ENCODE measurements at places on chromosomes 4 and X.

- no peak for DNase-seq
Measured at GRCh38 chr4:165343353-165344191, 16.1 kb downstream of the MSMO1 start.

GRCh38 chrX:129632443-129632842 is 22.3 kb downstream of the APLN start:
- DNase-seq, result no peak

GRCh38 chrX:110346681-110347080 is 12.0 kb upstream of the RTL9 start:
- peak; percentile 27 for DNase-seq

DNA sequence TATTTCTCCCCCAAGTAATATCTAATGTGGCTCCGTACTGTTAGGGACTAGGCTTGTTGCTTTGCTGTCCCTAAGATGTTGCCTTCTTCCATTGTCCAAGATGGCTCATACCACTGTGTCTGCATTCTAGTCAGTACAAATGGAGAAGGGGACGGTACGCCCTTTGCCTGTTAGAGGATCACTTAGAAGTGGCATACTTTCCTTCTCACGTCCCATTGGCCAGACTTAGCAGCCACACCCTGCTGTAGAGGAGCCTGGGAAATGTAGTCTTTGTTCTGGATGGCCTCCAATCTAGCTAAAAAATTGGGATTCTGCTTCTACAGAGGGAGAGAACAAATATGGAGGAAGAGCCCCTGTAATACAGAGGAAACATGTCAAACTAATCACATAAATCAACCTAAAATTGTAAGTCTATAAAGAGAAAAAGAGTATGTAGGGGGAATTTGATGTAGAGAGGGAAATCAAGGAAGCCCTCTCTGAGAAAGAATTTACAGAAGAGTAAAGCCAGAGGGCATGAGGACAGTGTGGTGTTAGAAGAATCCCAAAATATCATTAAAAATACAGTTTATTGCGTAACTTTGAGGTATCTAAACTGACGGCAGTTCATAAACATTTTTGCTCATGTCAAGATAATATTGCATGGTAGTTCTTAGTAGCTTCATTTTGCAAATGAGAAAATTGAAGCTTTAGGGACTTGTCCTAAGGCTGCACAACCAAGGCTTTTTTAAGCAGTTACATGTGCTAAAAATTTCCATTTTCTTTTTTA is 15.1 kb downstream of the PRIMPOL start:
- DNase-seq, result peak; percentile 26

GRCh38 chrX:11143931-11144678 is 33.0 kb downstream of the HCCS start:
- DNase-seq, result peak; percentile 92

GRCh38 chr4:40046311-40046980 is 10.2 kb upstream of the N4BP2 start:
- peak; percentile 84 for DNase-seq

DNA sequence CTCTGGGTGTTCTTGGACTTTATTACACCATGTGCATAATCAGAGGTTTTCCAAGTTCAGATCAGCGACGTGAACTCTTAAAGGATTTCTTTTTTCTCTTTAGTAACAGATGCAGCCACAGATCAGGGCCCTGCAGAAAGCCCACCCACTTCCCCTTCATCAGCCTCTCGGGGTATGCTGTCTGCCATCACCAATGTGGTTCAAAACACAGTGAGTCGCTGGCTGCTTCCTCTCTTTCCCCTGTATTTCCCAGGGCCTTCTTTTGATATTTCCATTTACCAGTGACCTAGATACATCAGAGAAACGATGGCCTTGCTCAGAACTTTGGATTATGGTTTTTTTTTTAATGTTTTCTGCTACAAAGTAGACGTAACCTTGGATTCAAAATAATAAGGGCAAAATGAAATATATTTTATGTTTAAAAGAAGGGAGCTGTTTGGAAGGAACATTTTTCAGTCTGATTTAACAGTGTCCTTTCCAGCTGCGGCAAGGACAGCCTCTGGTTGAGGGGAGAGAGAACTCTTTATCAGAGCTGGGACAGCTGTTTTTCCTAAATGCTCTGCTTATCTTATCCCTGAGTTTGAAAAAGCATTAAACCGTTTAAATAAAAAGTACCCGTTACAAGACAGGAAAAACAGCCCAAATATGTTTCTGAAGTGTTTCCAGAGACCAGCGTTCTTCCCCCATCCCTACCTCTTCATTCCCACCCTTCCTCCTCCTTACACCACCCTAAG is 38.2 kb downstream of the FAM114A1 start:
- no peak for DNase-seq

DNA sequence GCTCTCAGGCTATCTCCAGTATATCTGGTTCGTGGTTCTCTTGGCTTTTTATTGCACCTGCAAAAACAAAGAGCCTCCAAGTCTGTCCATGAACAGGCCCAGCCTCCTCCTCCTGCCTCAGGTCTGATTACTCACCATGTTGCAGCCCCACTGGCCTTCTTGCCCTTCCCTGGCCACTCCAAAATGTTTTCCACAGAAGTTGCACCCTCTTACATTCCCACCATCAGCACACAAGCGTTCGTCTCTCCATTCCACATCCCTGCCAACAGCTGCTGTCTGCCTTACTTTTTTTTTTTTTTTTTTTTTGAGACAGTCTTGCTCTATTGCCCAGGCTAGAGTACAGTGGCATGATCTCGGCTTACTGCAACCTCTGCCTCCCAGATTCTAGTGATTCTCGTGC is 86.7 kb downstream of the RFC1 start:
- DNase-seq, result no peak

DNA sequence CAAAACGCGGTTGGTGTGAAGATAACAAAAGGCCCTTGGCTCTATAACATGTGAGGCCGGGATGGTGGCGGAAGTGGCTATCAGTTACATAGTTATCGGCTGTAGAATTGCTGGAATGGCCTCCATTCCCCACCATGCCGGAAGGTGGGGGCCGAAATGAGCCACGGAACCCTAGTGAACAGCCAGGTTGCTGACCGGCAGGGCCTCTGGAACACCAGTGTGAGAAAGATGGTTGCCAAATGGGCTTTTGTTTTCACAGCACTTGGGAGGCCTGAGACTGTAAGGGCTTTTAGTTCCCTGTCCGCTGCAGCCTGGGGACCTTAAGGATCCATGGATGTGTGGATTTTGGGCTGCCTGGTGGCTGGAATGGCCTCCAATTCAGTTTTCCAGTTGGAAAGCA is 23.3 kb upstream of the ARX start:
- no peak for DNase-seq

- no peak for DNase-seq
Measured at GRCh38 chr4:61335241-61335763, 135.2 kb downstream of the ADGRL3 start.

- DNase-seq, result no peak
Measured at GRCh38 chr4:40227284-40227683, 30.5 kb downstream of the RHOH start.

DNA sequence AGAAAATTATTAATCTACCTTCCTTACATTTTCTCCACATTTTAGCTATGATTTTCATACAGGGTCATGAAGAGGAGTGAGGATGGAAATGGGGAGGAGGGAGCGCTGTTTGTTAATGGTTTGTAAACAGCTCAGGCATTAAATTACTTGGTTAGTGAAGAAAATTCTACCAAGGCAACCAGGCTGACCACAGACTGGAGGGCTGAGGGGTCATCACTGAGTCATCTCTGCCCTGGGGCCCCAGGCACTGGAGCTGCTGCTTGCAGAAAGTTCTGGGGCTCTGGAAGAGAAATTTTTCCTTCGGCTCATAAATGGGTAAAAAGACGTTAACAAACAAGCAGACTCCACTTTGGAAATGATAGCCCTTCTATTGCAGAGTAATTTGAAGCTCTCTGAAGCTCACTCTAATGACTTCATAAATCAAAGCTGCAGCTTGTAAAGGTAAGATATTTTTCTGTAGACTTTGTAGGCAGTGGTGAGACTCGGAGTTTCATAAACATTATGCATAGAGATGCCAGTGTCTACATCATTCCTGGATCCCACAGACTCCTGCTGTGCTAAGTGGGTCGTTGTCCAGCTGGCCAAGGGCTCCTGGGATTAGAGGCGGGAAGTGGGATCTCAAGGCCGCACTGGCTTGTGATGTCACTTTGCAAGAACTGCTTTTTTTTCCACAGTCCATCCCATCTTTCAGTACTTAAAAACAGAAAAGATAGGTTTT is 159.6 kb downstream of the PTTG2 start:
- peak; percentile 69 for DNase-seq

GRCh38 chr4:134201216-134202161 is at the start of gene PABPC4L:
Gene PABPC4L (minus strand): TSS chr4:134201789. CDS start chr4:134201019, 770 bp downstream.
- no peak for DNase-seq

DNA sequence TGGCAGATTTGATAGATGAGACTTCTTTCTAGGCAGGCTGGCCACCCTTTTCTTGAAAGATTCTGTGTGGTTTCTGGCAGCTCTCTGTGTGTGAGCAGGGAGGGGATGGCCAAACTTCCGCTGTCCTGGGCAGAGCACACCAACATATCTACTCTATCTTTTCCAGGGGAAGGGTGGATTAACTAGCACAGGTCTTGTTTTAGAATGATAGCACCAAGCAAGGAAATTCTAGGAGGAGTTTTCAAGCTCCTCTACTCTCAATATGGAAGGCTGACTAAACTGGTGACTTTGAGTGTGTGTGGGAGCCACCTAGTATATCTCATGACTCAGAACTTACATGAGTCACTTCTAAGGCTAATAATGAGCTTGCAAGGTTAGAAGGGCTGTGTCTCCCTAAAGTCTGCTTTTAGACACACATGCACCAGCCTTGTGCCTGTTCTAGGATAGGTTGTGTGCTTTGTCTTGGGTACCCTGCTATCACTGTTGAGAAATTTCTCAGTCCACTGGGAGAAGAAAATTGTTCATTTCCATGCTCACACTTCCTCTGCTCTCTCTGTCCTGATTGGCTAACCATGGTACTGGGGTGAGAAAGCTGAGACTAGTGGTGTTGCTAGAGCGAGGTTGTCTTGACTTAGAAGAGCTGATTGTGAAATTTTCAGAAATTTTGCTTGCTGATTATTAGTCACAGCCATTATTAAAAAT is 72.9 kb downstream of the YIPF6 start:
- DNase-seq, result peak; percentile 8

GRCh38 chr4:121784401-121784800 is 16.7 kb upstream of the EXOSC9 start:
- no peak for DNase-seq

- no peak for DNase-seq
Measured at GRCh38 chr4:5730993-5731990, 20.3 kb downstream of the EVC start.

Data from stomach (tissue), 19 donors.